ENCODE measurements at places on chromosomes 12 and 14.
A peak's percentile ranks its signal among the peaks of the same experiment; 100 is the strongest.

DNA sequence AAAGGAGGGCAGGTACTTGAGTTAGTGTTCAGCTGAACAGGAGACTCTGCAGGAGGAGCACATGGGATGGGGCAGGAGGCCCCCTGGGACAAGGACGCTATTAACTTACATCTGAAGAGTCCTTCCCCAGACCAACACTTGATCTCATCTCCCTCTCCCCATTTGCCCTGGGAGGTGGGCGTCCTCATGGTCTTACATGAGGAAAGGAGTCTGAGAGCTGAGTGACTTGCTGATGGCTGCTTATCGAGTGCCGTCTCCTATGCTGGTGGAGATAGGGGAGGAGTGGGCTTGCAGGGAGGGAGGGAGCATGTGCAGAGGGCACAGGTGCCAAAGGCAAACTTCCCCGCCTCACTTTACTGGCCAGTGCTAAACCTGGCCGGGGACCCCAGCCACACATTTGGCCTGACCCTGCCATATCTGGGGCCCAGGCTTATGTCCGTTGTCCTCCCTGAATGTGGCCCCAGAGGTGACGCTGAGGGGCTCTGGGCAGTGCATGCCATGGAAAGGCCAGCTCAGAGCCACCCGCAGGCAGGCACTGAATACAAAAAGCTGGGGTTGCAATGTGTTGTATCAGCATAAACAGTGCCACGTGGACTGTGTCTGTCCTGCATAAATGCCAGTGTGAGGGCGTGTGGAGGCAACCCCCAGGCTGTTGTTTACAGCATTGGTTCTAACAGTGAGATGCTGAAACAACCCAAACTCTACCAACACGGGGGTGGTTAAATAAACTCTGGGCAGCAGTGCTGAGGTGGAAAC lies 29.4 kb downstream of the FAIM2 start:
- DNase-seq, result no peak

DNA sequence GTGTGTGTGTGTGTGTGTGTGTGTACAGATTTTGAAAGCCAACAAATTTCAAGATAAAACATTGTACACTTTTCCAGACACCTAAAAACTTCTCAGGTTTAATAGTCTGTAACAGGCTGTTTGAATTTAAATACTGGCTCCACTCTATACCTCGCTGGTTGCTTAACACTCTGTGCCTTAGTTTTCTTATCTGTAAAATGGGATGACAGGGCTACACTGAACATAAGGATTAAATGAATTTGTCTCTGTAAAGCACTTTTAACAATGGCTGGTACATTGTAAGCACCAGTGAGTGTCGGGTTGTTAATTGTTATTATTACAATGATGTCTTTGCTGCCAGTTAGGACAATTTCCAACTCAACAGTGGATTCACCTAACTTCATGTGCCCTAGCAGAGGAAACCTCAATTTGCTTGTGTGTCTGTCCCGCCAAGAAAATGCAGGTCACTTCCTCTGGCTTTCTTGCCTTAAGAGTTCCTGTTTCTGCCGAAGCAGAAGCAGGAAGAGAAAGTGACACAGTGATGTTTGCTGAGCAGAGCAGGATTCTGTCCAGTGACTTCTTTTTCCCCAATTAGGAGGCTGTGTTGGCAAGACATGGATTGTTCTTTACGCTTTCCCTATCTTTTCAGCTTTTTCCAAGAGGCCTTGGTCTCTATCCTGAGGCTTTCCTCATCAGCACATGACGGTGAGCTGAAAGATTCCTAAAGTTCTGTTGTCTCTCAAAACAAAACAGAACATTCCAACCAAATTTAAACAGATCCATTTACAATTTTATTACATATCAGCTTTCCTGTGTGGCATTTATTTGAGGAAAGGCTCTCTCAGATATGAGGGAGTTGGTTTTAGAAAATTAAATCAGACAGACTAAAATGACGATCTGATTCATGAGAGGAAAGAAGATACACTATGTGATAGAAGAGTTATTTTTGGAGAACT lies 154.1 kb upstream of the ATP2B1 start:
- DNase-seq, result no peak

GRCh38 chr12:52312086-52312485 lies 9.1 kb downstream of the KRT83 start:
- DNase-seq, result no peak

GRCh38 chr12:119082496-119082895 lies 96.2 kb upstream of the HSPB8 start:
- no peak for DNase-seq

DNA sequence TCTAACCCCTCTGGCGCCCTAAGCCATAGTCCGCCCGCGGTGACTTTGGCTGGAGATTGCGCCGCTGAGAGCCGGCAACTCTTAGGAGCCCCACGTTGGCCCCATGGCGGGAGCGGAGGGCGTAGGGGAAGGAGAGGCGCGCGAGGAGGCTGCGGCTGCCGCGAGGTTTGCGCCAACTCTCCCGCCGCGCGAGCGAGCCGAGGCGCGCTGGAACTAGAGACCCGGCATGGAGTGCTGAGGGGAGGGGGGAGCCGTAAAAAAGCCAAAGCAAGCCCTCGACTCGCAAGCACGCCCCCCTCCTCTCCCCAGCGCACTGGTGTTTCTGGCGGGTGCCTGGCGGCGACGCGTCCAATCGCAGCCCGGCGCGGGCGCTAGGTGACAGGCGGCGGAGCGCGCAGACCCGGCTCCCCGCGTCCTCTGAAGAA lies at the start of gene SYT10:
SYT10 (minus strand) TSS at position 233 of the 425 bp plus-strand sequence. CDS start 297 bp downstream, outside the sequence.
- DNase-seq, result no peak

DNA sequence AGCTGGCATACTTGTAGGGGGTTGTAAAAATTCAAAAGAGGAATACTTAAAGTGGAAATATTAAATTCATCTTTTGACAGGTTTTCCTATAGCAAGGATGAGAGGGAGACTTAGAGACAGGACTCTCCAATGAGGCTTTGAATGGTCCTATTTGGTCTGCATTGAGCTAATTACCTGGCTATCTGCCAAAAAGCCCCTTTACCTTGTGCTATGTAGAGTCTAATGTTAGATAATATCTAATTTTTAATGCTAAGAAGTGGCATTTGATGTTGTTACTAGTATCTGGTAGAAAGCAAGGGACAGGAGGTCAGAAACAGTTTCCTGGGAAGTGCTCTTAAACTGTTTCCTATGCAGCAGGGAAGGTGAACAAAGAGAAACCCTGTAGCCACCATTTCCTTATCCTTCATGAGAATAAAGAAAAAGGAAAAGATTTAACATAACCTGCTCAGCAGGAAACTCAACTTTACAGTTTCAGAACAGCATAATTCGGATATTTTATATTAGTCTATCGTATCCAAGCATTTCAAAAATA lies 550.0 kb downstream of the SOX5 start:
- DNase-seq, result no peak

GRCh38 chr12:78703820-78704525 lies 160.6 kb upstream of the SYT1 start:
- no peak for DNase-seq

DNA sequence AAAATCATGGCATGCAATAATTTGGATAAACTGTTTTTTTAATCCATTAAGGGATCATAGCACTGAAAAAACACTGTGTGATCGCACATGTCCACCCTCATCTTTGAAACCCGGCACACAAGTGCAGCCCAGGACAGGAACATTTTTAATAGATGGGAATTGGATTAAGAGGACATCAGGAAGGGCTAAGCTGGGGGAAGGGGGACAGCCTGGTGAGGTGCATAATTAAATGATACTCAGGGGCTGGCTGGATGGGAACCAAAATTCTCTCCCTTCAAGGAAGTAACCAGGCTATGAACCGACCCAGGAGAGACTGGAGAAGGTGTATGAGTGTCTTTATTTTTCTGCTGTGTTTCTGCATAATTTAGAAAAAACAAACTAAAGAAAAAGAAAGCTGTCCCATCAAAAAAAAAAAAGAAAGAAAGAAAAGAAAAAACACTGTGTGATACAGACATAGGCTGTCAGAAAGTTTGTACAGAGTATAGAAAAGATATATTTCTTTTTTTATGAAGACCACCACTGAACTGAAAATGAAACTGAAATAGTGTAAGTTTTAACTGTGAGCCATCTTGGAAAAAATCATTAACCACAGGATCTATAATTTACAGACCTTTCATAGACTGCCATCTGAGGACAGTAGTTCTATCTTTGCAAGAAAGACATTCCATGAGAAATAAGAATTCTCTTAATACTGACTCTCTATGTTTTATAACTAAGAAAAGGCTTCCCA lies 75.1 kb upstream of the SLC38A4 start:
- DNase-seq, result no peak

GRCh38 chr12:93183940-93184671 lies 193.6 kb upstream of the NUDT4 start:
- no peak for DNase-seq

- no peak for DNase-seq
These were observed 95.4 kb downstream of the ITPR2 start for GRCh38 chr12:26737487-26738030.

- DNase-seq, result no peak
These were observed 22.9 kb downstream of the KRT18 start for GRCh38 chr12:52971679-52972329.

- DNase-seq, result peak; percentile 22
These were observed 132.5 kb upstream of the FOXN3 start for GRCh38 chr14:89549381-89550125.

GRCh38 chr12:122437656-122438121 lies 15.2 kb upstream of the CLIP1 start:
- no peak for DNase-seq

DNA sequence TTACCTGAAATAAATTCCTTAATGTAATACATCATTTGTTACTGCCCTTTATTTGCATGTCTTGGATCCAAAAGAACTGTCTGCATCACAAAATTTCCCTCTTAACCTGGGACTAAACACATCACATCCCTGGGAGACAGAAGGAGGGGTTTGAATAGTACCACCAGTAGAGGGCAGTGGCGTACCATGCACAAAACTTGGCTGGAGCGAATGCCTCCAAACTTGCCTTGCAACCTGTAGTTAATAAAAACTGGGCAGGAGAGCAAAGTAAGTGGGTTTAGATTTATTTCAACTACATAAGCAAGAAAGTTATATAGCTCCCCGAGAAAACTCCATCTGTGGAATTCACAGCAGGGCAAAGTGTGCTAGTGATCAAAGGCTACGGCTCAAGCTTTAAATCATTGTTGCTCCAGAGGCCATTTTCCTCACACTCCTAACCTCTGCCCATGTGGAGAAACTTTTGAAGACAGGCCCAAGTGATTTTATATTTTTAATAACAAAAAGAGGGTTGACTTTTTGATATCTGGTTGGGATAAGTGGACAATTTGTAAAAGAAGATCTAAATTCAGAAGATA lies 1176.7 kb upstream of the SEL1L start:
- DNase-seq, result peak; percentile 88

- DNase-seq, result no peak
These were observed 314.3 kb upstream of the RTL1 start for GRCh38 chr14:101217616-101218371.

DNA sequence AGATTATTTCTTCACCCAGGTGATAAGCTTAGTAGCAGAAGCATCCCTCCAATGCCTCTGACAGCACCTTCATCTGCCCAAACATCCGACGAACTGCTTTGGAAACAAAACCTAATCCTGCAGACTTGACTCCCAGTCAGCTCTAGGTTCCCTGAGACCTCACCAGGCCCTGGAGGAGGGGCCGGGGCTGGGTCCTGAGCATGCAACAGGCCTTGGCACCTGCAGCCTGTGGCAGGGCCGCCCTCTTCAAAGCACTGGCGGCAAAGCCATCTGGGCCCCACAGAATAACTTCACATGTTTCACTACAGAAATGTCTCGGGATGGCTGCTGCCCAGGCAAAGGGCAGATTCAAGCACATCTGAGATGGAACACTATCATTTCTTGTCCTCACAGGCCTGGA lies 133.3 kb downstream of the PIWIL1 start:
- no peak for DNase-seq

- no peak for DNase-seq
These were observed 7.0 kb downstream of the PPP1R12A start for GRCh38 chr12:79927772-79928474.

GRCh38 chr12:98823012-98823411 lies 177.9 kb downstream of the APAF1 start:
- DNase-seq, result no peak

GRCh38 chr12:68483592-68484383 lies 126.9 kb upstream of the RAP1B start:
- DNase-seq, result no peak

GRCh38 chr14:73700325-73700724 lies 13.9 kb downstream of the PNMA1 start:
- DNase-seq, result no peak

- no peak for DNase-seq
These were observed 6.5 kb downstream of the JDP2 start for GRCh38 chr14:75434138-75434889.

GRCh38 chr12:53224897-53225634 lies 6.9 kb downstream of the RARG start:
- no peak for DNase-seq

- DNase-seq, result no peak
These were observed 23.5 kb downstream of the SDSL start for GRCh38 chr12:113445544-113446171.

GRCh38 chr12:106073179-106073578 lies 65.6 kb downstream of the NUAK1 start:
- no peak for DNase-seq

DNA sequence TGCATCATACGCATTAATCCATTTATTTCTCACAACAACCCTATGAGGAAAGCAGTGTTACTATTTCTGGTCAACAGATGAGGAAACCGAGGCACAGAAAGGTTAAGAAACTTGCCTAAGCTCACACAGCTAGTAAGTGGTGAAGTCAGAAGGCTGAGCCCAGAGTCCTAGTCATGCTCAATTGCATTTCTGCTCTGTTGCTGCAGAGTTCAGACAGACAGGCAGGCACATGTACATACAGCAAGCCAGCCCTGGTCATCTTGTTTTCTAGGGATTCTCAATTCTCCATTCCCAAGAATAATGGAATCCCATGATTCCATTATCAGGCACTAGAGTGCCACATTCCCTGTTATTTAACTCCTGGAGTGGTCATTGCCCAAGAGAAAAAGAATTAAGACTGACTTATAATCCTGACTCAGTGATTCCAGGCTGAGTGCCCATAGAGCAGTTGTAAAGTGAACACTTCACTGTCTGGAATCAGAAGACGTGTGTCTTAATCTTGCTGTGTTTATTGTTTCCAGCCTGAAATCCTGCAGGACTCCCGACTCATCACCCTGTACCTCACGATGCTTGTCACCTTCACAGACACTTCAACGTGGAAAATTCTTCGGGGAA lies 10.7 kb downstream of the UBE3B start:
- no peak for DNase-seq

DNA sequence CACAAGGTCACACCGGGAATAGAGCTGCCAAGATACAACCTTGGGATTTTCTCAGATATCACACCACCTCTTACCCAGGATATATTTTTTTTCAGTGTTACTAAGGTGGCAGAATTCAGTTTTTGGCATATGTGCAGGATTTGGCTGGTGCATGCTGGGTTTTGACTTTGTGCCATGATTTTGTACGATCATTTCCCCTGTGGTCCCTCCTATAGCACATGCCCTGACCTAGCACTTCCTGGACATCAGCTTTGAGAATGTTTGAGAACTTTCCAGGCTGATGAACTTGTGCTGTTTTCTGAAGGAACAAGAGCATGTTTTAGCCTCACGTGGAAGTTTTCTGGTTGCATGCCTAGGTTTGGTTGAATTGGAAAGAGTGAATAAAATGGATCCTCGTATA lies 11.0 kb upstream of the TBPL2 start:
- no peak for DNase-seq

GRCh38 chr12:105413911-105414487 lies 83.5 kb downstream of the C12orf75 start:
- DNase-seq, result no peak
